ENCODE measurements at places on chromosomes 13 and 19.

DNA sequence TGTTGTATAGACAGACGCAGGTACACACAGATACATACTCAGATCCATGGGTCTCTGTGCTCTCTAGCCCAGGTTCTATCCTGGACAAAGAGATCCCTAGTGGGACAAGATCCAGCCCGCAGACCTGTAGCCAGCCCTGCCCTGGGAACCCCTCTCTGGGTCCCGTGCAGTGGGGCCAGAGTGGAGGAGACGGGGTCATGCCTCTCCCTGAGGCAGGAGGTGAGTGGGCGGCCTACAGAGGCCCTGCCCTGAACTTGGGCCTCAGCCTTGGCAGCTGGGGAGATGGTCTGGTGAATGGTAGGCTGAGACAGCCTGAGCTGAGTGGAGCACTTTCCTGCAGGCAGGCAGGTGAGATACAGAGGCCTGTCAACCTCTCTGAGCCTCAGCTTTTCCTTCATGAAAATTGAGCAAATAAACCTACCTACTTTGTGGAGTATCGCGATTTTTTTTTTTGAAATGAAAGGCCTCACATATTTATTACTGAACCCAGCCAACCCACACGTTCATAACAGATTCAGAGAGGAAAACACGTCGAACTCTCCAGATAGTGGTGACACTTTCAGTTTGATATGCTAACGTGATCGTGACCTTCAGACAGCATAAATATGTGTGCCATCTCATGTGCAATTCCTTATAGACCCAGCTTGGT, 3.4 kb upstream of the JUND start:
- no peak for DNase-seq

GRCh38 chr19:15293781-15294491, 38.4 kb downstream of the BRD4 start:
- DNase-seq, result no peak

DNA sequence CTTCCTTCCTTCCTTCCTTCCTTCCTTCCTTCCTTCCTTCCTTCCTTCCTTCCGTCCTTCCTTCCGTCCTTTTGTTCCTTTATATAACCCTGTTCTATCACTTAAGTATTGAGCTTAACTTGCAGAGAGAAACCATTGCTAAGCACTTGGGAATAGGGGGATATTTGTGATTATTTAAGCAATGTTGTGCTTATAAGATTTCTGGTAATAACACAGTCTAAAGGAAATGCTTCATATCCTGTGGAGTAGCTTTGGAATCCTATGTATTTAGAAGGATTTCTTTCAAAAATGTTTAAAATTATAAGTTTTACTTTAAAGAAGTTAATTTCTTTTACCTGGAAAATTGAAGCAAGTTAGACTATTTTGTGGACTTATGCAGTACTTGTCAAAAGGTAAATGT, 209.8 kb downstream of the PCCA start:
- no peak for DNase-seq

- DNase-seq, result no peak
Observed at GRCh38 chr13:25143706-25144105, 28.4 kb downstream of the AMER2 start.

DNA sequence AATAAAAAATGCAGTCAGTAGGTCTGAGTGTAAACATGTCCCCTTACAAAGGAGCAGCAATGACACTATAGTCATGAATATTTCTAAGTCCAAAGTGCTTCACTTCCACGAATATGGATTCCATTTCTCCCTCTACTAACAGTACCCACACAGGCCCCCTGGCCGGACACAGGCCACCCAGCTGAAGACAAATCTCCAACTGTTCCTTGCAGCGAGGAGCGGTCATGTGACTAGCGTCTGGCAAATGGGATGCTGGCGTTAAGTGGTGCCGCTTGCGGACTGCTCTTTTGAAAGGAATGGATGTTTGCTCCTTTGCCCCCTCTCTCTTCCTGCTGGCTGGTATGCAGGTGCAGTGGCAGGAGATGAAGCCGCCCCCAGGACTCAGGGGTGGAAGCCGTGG, 16.2 kb downstream of the PPP1R12C start:
- DNase-seq, result no peak

GRCh38 chr19:18647371-18647767, 10.5 kb downstream of the KLHL26 start:
- no peak for DNase-seq

- DNase-seq, result no peak
Observed at GRCh38 chr13:107847406-107847805, 367.9 kb downstream of the LIG4 start.

DNA sequence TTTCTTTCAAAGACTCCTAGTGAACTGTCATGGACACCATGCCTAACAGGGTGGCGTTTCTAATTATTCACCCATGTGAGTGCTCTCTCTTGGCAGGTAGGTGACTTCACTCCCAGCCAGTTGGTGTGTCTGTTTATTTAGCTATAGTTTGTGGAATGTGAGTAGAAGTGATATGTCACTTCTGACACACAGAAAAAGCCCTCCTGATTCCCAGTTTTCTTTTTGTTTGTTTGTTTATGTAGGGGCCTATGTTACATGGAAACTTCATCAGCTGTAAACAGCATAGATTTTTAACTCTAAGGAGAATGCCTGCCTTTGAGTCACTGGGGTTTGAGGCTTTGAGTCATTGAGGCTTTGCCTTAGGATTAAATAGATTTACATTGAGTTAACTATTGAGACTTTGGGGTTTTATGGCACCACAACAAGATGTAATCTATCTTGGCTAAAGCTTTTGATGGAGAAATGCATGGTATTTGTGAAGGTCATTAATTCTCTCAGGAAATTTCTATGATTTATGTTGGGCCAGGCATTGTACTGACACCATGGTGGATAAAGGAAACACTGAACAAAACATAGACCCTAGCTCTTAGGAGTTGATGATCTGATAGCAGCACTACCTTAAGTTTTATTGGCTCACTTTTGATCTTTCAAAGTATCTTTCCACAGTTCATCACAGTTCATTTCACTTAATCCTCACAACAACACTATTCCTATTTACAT, 45.3 kb downstream of the UFM1 start:
- DNase-seq, result no peak

- DNase-seq, result no peak
Observed at GRCh38 chr13:80050252-80050651, 290.7 kb downstream of the SPRY2 start.

- no peak for DNase-seq
Observed at GRCh38 chr19:5990289-5990797, 12.4 kb upstream of the RANBP3 start.

DNA sequence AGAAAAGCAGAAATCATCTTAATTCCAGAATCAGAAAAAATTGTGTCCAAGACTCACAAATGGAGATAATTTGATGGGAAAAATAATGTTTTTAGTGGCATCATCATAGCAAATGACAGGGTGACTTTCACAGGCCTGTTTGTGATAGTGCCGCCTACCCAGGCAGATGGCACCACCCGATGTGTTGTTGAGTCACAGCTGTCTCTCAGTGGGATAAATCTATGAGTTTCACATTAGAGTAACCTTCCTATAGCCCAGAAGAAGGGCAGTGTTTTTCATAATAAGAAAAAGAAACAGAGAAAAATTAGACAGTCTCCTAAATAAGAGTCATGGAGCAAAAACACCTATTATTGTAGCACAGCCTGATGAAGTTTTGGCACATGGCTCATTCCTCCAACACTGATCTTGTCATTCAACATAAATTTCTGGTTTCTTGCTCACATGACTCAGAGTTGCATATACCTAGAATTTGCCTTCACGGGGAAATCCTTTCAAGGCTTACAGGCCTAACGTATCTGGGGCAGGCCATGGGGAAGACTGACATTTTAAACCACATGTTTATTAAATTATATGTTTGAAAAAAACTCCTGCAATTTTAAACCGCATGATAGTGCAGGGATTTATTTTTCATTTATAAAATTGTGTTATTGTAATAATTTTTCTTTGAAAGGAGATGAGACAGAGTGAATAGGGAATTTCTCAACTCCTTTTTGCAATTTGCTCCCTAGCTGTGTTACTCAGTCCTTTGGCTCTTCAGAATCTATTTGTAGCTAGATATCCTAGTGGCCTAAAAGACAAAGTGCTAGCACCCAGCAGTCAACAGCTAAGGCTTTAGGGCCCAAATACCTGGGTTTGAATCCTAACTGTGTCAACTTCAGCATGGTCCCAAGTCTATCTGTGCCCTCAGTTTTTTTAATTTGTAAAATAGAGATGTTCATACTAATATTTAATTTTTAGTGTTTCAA, 393.7 kb downstream of the NDFIP2 start:
- no peak for DNase-seq

DNA sequence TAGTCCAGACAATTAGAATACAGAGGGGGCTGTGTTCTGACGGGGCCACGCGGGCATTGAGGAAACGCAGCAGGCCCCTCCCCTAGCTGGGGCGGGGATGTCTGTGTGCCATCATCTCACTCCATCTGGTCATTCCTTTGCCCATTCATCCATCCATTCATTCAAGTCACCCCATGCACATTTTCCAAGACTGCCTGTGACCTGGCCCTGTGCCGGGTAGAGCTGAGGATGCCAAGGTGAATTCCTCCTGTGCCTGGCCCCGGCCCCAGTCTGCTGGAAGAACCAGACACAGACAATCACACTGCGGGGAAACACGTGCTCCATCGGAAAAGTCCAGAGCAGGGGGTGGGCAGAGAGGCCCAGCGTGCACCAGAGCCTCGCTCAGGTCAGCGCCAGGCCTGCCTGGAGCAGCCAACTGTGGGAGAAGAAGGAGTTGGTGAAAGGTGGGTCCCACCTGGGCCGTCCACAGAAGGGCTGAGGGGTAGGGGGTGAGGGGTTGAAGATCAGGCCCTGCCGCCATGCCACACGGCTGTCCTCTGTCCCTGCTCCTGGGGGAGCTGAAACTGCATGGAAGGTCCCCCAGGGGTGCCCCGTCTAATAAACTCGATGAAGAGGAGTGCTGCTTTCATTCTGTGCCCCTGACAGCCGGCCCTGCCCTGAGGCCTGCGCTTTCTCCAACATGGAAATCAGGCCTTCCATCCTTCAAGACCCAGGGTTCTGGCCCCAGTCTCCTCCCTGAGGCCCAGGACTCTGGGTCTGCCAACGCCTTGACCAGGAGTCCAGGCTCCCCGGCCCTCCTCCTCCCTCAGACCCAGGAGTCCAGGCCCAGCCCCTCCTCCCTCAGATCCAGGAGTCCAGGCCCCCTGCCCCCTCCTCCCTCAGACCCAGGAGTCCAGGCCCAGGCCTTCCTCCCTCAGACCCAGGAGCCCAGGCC, 1.6 kb upstream of the CACNG6 start:
- no peak for DNase-seq

DNA sequence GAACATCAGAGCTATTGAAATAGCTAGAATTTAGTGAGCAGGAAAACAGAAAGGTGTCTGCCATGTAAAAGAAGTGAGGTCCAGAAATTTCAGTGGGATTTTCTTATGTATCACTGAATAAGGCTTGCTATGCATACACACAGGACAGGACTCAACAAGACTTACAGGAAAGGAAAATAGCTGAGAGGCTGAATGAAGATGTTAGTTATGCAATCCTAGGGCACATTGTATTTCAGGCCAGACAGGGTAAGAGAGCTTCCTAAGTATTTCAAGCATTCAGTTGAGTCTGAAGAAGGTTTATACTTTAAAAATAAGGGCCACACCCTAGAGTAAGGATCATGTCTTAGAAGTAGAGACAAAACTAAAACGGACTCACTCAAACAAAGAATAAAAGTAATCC, 419.9 kb upstream of the PRR20A start:
- no peak for DNase-seq

DNA sequence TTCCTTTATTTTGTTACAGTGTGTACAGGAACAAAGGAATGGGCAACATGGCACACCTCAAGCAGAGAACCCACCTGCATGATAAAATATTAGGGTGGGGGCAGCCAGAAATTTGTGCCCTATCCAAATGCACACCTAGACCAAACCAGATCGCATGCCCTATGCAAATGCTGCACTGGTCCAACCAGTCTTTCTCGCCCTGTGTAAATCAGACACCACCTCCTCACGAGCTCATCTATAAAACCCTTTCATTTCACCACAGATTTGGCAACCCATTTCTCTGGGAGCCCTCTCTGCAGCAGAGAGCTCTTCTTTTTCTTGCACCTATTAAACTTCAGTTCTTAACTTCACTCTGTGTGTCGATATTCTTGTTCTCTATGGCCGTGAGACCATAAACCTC, 1559.2 kb downstream of the SLITRK1 start:
- DNase-seq, result no peak

DNA sequence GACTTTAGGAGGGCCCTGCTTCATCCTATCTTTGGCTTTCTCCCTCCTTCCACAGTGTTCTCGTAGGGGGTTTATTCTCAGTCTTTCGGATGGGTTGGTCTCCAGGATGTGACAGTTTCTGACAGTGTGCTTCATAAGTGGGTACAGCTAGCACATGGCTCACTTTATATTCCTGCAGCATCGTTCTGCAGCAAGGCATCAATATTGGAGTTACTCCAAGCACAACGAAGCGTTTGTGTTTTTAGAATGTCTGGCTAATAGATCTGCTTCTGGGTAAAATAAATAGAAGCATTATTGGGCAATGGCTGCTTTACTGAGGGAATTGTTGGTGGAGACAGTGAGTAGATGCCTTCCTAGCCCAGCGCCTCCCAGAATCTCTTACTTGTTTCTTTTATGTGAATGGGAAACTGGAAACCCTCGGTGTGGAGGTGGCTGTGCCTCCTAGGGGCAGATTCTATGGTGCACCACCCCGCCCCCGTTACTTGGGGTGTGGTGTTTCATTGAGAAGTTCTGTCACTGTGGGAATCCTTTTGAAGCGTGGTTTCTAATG, 2.0 kb downstream of the FARP1 start:
- DNase-seq, result no peak

GRCh38 chr13:23622985-23623384, 52.8 kb downstream of the TNFRSF19 start:
- no peak for DNase-seq

- peak; percentile 71 for DNase-seq
Observed at GRCh38 chr19:41637484-41637883, 10.6 kb upstream of the CEACAM4 start.

- DNase-seq, result no peak
Observed at GRCh38 chr19:40144151-40144550, 47.1 kb upstream of the MAP3K10 start.

- no peak for DNase-seq
Observed at GRCh38 chr13:29858667-29859066, 8.2 kb upstream of the UBL3 start.

- peak; percentile 60 for DNase-seq
Observed at GRCh38 chr13:20546556-20546955, 20.4 kb upstream of the IFT88 start.

- DNase-seq, result no peak
Observed at GRCh38 chr13:58474581-58474980, 843.0 kb downstream of the PCDH17 start.

DNA sequence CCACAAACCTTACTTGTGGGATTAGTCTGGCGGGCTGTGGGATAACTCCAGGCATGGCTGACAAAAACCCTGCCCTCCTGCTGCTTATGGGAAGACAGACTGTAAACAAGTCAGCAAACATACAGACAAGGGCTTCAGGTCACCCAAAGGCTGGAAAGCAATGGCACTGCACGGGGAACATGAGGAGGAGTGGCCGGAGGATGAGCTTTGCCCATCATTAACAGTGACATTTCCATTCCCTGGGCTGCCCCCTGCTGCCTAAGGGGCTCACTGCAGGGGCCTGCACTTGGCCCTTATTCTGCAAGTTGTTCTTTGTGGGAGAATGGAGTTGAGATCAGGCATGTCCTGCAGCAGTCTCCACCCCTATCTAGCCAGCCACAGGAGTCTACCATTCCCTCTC, 91.3 kb downstream of the UQCRFS1 start:
- no peak for DNase-seq

GRCh38 chr13:75050419-75051046, 431.4 kb downstream of the TBC1D4 start:
- no peak for DNase-seq
